Vagina (tissue), 2 donors: ENCODE measurements at places on chromosomes 6 and 20. TPM values are rescaled to one million over a fixed set of nuclear protein-coding genes. Genes with fewer than 3 reads are reported as not detected.

MYH7B gene
- under 0.01 TPM for total RNA-seq

TAB2 gene
- total RNA-seq, result 80.5 TPM

PRSS16 gene
- 1.2 TPM for total RNA-seq

DNA sequence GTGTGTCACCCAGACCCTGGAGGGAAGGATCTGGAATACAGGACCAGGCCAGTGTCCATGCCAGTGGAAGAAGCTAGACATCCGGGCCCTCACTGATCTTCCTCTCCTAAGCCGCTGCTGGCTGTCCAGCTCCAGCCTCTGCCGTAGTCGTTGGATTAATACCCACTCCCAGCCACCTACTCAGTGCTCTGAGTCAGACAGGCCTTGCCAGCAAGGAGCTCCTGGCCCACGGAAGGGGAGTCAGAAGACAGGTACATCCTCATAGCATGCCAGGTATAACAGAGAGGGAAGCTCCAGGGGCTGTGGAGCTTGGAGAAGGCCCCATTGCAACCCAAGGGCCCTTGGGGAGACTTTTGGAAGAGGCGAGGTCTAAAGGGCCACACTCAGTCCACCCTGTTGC, 49.0 kb downstream of the STK35 start:
- no peak for DNase-seq

- no peak for DNase-seq
Measured at GRCh38 chr6:66851930-66852329, 1144.9 kb upstream of the EYS start.

- no peak for DNase-seq
Measured at GRCh38 chr6:55511122-55511800, 67.7 kb downstream of the HMGCLL1 start.

GRCh38 chr6:56756791-56757587, 114.3 kb upstream of the DST start:
- DNase-seq, result no peak

DNA sequence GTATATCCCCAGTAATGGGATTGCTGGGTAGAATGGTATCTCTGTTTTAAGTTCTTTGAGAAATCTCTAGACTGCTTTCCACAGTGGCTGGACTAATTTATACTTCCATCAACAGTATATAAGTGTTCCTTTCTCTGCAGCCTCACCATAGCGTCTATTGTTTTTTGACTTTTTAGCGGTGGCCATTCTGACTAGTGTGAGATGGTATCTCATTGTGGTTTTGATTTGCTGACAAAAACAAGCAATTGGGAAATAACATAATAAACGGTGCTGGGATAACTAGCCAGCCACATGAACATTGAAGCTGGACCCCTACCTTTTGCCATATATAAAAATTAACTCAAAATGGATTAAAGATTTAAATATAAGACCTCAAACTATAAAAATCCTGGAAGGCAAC, 14.2 kb downstream of the OR2A4 start:
- no peak for DNase-seq

DNA sequence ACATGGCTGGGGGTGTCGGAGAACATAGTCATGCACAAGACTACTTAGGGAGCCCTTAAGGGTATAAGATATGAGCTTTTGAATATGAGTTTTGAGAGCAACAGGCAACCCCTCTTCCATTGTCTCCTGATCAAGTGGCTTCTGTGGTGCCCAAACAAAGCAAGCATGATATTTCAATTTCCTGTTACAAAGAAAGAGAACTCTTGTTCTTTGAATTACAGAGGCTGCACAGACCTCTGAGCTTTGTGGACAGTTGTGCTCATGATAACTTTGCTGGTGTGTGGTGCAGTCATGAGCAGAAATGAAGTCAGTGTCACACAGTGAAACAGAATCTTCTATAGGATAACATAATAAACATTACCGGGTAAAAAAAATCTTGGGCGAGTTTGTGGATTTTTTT, 66.8 kb upstream of the THEMIS start:
- DNase-seq, result no peak

- DNase-seq, result no peak
Measured at GRCh38 chr20:62661647-62662046, 19.3 kb downstream of the SLCO4A1 start.

DNA sequence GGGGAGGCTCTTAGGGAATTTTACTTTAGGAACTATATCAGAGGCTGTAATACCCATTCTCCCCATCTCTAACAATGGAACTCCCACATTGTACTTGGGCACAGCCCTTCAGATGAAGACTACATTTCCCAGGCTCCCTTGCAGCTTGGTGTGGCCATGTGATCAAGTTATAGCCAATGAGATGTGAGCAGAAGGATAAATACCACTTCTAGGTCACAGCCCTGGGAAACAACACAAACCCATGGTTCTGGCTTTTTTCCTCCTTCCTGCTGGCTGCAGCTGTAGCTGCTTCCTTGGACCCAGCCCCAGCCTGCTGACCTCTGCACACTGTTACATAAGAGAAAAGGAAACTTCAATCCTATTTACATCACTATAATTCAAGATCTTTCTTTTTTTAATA, 445.9 kb upstream of the JARID2 start:
- DNase-seq, result no peak

DNA sequence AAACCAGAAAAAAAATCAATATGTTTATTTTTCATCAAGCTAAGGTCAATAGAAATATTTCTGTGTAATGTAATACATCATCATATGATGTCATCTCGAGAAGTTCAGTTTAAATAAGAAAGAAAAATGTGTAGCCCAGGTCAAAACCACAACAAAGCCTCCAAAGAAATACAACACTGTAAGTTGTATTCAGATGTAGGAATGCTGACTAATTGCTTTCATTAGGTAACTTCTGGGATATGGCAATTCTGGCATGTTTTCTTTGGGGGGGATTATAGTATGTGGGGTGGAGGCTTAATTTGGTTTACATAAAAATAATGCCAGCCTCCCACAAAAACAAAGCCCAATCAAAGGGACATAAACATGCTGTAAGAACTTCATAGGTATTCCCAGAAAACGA, 881.8 kb upstream of the CITED2 start:
- no peak for DNase-seq

- DNase-seq, result no peak
Measured at GRCh38 chr6:136341967-136342366, 52.3 kb upstream of the BCLAF1 start.

DNA sequence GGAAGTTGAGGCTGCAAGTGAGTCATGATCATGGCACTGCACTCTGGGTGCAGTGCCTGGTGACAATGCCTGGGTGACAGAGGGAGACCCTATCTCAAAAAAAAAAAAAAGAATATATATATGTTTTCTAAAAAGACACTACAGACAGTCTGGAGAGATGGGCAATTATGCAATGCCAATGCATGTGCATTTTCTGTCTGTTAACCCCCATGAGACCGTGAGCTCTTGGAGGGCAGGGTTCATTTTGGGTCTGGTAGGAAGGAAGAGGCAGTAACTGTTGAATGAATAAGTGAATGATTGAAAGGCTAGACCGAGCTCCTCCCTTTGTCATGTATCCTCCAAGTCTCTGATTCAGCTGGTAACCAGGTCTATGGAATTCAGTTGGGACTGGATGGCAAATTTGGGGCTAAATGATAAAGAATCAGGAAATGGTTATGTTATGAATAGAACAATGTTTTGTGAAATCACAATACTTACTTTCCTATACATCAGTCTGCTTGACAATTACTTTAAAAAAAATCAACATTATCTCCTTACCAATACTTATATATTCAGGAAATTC, 5.6 kb upstream of the BLCAP start:
- DNase-seq, result no peak
